Dermis microvascular lymphatic vessel endothelial cell (primary cell): ENCODE measurements at places on chromosomes 11 and 22.

- no peak for DNase-seq
Measured at GRCh38 chr22:24542641-24543040, 12.3 kb downstream of the GUCD1 start.

- peak; percentile 38 for DNase-seq
Measured at GRCh38 chr11:94928117-94928990, 45.0 kb downstream of the CWC15 start.

GRCh38 chr11:17855531-17856290, 121.1 kb downstream of the KCNC1 start:
- DNase-seq, result no peak

GRCh38 chr11:79362206-79362757, 78.5 kb downstream of the TENM4 start:
- DNase-seq, result no peak

DNA sequence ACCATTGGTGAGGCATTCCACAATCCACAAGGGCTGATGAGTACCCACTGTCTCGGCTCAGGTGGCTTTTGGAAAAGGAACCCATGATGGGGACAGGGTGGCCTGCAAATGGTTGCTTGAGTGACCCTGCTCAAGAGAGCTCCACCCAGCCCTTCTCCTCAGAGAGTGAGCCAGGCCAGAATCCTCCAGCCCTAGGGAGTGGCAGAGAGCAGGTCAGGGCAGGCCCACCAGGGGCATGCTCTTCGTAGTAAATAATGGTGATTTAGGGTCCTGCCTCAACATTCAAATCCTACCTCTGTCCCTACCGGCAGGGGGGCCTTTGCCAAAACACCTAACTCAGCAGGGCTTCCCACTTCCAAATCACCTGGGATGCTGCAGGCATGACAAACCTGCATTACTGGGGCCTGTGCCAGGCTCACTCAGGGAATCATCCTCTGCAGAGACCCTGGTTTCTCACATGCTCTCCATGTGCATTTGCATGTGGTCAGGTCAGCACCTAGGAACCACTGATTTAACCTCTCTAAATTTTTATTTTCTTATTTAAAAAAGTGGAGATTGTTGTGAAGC, 17.3 kb upstream of the TP53I11 start:
- no peak for DNase-seq

- no peak for DNase-seq
Measured at GRCh38 chr11:43557553-43558110, 122.9 kb upstream of the HSD17B12 start.

- DNase-seq, result no peak
Measured at GRCh38 chr11:32891657-32892354, 805 bp upstream of the QSER1 start.

- no peak for DNase-seq
Measured at GRCh38 chr11:130063451-130063850, 6.2 kb upstream of the APLP2 start.

GRCh38 chr11:125451400-125452124, 44.5 kb downstream of the FEZ1 start:
- peak; percentile 10 for DNase-seq

DNA sequence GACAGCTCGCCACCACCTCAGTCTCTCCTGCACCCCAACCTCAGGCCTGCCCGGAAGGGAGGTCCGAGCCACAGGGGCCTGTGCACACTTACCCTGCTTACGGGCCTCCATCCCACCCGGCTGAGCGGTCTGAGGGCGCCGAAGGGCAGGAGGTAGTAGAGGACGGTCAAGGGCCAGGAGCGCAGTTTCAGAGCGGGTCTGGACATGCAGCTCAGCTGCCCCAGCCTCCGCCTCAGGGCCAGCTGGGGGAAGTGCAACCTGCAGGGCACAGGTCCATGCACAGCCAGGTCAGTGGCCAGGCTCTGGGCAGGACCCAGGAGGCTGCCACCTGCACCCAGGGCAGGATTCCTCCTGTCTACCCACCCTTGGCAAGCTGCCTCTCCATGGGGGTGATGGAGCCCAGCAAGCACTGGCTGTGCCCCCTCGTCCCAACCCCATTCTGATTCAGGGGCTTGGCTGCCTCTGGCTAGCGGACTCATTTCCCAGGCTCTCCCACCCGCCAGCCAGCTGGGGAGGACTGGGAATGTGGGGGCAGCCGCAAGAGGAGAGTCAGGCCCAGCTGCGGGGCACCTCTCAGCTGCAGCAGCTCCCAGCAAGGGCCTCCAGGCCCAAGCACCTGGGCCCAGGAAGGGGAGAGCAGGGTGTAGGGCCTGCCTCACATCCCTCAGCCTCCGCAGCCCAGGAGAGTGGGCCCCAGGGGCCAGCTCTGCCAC, 38.3 kb downstream of the PISD start:
- no peak for DNase-seq

- DNase-seq, result no peak
Measured at GRCh38 chr11:34205326-34206035, 100.1 kb downstream of the NAT10 start.

GRCh38 chr11:117933930-117934329, 4.7 kb upstream of the TMPRSS13 start:
- no peak for DNase-seq

DNA sequence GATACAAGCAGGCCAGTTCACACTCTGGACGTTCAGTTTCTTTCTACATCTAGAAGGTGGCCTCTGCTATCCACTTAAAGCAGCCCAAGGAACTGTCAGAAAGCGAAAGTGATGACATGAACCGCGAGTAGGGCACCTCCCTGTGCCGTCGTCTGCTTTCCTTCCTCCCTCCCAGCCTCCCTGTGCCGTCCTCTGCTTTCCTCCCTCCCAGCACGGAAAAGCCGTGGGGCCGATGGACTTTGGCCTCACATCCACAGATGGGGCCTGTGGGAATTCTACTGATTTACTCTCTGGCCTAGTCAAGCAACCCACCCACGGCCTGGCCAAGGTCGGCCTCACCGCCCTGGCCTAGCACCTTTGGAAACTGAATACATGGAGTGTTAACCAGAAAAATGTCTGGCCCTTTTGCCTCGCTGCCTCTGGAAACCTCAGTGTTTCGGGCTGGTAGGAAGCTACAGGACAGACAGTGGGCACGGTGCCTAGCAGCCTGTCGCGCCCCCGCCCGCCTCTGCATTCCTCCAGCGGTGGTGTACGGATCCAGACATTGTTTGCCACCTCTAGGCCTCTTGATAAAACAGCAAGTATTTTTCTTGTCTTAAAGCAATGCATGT, 14.2 kb downstream of the PEX26 start:
- DNase-seq, result peak; percentile 86

DNA sequence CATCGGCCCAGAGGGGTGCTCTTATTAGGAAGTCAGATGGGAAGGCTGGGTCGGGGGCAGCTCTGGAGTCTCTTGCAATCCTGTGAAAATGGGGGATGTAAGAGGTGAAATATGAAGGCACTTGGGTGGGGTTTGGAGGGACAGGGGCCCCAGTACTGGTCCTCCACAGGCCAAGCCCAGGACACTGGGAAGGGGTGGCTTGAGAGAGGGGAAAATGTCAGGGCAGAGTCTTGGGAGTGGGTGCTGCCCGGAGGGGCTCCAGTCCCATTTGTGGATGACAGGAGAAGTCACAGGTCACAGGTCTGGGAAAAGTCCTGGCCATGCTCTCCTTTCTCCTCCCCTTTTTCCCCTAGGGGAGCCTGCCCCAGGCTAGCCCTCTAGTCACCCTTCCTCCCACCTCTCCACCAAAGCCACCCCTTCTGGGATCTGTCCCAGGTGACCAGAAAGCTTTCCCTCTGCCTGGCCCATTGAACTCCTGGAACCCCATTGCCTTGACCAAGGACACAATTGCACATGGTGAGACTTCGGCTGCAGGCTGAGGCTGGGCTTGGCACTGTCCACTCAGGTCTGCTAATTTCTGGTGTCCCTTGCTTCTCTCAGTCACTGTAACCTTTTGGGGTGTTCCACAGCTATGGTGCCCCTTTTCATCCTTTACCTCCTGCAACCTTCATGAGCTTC, 1465.0 kb downstream of the TBC1D22A start:
- no peak for DNase-seq

GRCh38 chr11:127612607-127613006, 612.0 kb upstream of the KIRREL3 start:
- no peak for DNase-seq

GRCh38 chr11:18420067-18420466, 7.9 kb downstream of the LDHC start:
- no peak for DNase-seq

DNA sequence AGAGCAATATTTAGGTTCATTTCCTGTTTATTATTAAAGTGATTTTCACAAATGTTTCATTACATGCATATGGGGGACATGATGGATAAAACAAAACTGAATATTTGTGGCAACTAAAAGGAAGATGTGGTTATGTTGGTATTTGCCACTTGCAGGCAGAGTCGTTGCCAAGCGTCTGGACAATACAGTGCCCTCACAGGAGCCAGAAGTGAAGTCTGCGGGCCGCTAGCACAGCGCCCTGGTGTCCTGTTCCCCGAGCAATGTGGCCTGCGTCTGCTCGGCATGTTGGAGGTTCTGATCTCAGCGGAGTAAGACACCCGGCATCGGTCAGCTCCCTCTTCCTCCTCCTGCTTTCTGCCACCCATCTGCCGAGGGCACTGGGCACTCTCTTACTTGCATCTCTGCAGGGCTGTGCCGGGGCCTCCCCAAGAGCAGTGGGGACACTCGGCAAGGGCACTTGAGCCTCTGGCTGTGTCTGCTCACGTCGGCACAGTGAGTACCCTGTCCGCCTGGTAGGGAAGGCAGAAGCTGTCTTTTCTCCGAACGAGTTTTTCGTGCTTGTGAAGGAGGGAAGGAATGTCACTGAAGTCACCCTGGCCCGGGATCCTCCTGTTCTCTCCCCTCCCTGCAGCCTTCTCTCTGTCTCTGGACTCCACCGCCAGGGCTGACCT, 10.5 kb upstream of the TTLL12 start:
- no peak for DNase-seq

GRCh38 chr11:76217653-76218160, 11.4 kb upstream of the WNT11 start:
- DNase-seq, result no peak

DNA sequence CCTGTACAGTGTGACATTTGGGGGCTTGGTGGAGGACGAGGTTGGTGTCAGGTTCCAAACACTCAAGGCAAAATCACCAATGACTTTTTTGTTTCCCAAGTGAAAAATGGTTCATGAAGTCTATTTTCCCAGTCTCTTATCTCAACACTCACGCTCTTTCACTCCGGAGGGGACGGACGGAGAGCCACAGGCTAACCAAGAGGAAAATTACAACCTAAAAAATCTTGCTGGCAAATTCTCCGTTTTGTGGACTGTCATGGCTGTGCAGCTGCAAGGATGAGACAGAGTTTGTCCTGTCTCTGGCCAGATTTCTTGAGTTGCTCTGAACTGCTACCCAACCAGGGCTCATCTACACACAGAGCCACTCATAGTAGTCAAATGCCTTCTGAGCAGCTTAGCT, 101.2 kb downstream of the ABTB2 start:
- no peak for DNase-seq
